ENCODE measurements at places on chromosomes 11 and 22.

DNA sequence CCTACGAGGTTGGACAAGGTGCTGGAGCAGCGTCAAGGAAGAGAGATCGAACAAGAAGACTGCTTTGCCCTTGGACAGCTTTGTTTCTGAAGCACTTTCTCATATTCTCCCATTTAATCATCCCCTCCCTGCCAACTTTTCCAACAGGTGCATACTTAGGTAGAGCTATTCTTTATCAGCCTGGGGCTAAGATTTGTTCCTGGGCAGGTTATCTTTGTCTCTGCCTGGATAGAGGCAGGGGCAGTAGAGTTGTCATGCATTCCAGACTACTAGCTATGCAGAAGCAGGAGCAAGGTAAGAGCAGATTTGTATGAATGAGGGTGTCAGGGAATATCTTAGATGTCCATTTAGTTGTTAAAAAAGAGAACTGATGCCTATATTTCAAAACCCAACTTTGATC is 82.3 kb downstream of the PTPRJ start:
- no peak for DNase-seq

DNA sequence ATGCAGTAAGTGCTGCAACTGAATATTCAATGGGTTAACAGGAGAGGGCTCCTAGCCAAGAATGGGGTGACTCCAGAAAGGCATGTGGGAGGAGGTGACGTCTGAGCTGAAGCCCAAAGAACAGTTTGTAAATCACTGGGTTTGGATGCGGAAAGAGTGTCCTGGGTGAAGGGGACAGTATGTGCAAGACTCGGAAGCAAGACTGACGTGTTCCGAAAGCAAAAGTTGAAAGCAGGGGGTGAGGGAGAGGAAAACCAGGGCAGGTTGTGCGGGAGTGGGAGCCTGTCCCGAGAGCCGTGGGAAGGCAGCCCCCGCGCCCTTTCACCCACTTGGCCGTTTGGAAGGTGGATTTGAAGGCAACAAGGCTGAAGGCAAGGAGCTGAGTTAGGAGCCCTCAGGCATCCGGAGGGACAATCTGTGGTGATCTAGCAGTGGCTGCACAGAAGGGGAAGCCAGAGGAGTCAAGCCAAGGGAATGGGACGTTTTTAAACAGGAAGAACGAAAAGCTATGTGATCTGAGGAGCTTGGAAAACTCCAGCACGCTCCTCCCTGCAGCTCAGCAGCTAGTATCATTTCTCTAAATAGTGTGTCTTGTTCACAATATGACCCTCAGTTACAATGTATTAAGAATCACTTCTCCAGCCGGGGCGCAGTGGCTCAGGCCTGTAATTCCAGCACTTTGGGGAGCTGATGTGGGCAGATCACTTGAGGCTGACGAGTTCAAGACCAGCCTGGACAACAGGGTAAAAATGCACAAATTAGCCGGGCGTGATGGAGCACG is 7.7 kb downstream of the SLC25A18 start:
- DNase-seq: no peak

GRCh38 chr11:73350908-73351636 is 25.1 kb upstream of the RELT start:
- DNase-seq: peak; percentile 51

- peak; percentile 97 for DNase-seq
Observed at GRCh38 chr11:132911186-132911585, 621.1 kb downstream of the OPCML start.

DNA sequence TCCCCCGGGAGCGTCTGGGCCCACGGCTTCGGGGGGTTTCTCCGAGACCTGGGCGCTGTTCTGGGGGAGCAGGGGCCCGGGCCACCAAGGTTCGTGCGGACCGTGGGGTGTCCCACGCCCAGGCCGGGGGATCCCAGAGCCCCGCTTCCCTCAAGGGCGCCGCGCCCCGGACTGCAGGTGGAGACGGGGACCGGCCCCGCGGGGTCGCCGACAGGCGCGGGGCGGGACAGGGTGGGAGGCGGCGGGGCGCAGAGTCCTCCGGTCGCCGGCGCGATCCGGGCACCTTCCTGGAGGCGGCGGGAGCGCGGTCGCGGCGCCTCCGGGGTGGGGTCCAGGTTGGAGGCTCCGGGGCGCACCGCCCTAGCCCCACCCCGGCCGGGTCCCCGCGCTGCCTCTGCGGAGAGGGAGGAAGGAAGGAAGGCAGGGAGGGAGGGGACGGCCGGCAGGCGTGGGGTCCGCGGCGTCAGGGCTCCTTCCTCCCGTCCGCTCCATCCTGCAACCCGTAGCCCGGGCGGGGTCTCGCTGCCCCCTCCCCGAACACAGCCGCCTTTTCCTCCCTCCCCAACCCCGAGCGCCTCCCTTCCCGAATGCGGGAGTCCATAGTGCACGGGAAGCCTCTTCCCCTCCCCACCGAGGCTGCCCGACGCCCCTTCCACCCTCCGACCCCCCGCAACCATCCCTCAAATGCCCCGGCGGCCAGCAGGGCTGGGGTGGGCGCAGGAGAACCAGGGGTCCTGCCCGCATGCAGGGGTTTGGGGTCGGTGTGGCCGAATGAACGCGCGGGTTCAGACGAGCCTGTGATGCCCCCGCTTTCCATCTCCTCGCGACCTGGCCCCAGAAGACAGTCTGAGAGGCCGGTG is 4.3 kb upstream of the ZBED4 start:
- no peak for DNase-seq

- DNase-seq: no peak
Observed at GRCh38 chr11:111550258-111550657, 9.7 kb downstream of the LAYN start.

- DNase-seq: peak; percentile 13
Observed at GRCh38 chr11:66619080-66619554, 2.7 kb downstream of the RBM14 start.

GRCh38 chr22:27572278-27572666 is 229.3 kb downstream of the MN1 start:
- DNase-seq: no peak

GRCh38 chr11:28794405-28794804 is 686.2 kb downstream of the METTL15 start:
- no peak for DNase-seq

DNA sequence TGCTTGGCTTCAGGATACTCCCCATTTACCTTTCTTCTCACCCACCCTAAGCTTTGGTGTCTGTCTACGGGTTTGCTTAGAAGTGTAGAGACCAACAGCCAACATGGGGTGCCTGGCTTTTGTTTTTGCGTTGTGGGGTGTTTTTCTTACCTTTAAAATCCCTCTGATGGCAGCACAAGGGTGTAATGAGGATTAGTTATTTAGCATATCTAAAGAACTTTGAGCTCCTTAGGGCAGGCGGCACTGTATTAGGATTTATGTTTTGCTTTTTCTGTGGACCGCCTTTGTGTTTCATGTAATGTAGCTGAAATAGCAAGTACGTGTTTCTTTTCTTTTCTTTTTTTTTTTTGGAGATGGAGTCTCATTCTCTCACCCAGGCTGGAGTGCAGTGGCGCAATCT is 8.9 kb downstream of the AP2A2 start:
- no peak for DNase-seq

GRCh38 chr22:21726650-21727049 is 8.9 kb downstream of the YPEL1 start:
- no peak for DNase-seq

- DNase-seq: no peak
Observed at GRCh38 chr11:100870138-100870537, 183.1 kb downstream of the ARHGAP42 start.

GRCh38 chr11:110366291-110366690 is 63.5 kb upstream of the FDX1 start:
- DNase-seq: no peak

DNA sequence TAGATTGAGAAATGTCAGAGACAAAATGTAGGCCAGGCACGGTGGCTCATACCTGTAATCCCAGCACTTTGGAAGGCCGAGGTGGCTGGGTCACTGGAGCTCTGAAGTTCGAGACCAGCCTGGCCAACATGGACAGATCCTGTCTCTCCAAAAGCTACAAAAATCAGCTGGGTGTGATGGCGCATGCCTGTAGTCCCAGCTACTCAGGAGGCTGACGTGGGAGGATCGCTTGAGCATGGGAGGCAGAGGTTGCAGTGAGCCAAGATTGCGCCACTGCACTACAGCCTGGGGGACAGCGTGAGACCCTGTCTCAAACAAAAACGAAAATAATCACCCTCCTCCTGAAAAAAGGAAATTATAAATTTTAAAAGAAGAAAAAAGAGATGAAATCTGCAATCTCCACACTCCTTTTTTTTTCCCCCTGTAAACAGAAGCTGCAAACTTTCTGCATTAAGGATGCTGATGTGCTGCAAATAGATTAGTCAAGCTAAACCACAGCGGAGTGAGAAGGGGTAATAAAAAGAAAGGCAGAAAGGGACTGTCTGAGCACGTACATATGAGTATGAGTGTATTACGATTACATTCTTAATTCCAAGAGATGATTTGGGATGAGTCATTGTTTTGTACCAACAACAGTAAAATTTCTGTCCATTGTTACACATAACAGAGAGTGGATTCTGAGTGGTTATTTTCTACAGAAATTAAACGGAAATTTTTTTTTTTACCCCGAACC is 87.3 kb downstream of the SIK3 start:
- peak; percentile 89 for DNase-seq

DNA sequence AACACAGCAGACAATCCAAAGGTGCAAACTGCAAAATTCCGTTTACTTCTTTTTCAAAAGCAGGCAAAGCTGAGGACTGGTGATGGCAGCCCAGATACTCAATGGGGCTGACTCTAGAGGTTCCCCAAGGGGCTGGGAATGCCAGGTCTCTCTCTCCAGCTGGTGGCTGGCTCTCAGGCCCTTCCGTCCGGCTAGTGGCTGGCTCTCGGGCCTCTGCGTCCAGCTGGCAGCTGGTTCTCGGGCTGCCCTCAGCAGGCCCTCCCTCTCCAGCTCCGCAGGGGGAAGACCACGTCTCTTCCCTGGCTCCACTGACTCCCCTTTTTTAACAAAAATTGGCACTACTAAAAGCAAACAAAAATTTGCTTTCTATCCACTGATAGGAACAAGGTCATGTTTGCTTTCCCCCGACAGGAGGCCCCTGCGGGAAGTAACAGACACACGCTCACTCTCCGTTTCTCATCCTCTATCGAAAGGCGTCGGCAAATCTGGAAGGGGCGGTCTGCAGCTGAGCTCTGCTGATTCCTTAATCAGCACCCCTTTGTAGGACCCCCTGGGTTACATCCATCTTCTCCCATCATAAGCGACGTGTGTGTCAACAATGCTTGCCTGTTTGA is 381.4 kb downstream of the BRD1 start:
- no peak for DNase-seq

DNA sequence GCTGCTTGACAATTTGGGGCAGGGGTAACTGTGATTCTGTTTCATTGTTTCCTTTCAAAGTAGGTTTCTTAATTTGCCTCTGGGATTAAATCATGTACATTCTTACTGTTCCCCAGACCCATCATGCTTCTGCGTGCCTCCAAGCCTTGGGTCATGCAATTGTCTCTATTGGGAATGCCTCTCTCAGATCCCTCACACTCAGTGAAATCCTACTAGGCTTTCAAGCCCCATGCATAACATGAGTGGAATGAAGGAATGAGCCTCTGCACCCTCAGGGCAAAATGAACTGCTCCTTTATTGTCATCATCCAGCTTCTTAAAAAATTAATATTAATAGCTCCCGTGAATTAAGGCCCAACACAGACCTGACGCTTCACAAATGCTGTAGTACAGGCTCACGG is 381.7 kb downstream of the TENM4 start:
- DNase-seq: peak; percentile 42

DNA sequence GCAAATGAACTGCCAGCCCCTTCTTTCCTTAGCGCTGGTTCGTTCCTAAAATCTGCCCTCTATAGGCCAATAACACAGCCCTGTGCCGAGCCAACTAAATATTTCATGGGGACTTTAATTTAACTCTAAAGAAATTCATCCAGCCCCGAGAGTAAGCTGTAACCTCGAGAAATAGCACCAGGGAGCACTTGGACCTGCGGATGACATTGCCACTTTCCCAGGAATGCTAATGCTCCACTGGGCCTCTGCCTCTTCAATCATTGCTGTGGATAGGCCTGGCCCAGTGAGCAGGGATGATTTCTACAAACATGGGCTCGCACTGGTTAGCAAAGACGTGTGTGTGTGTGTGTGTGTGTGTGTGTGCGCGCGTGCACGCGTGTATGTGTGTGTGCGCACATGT is 95.3 kb upstream of the TBCEL start:
- DNase-seq: no peak

GRCh38 chr11:112478806-112479205 is 218.1 kb upstream of the PLET1 start:
- no peak for DNase-seq

DNA sequence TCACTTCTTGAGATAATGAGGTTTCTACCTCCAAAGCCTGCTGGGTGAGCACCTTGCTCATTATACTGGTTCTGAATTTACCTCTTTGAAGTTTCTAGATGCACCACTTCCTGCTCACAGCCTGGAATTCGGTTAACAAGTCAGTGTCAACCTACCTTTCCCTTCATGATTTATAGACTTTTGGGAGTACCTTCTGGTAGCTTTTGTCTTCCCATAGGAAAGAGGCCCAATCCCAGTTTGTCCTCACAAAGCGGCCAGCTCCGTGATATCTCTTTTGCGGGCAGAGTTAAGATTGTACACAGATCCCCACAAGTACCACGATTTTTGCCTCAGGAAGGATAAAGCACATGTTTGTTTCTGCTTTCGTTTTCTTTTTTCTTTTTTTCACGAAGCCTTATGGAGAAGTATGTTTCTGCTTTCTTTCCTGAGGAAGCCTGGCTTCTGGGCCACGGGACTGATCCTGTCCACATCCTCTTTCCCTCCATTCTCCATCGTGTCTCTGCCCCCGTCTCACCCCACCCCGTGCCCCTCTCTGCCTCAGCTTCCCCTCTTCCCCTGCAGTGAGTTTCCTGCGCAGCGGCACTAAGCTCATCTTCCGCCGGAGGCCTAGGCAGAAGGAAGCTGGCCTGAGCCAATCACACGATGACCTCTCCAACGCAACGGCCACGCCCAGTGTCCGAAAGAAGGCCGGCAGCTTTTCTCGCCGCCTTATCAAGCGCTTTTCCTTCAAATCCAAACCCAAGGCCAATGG is 5.7 kb upstream of the HINFP start:
- no peak for DNase-seq

DNA sequence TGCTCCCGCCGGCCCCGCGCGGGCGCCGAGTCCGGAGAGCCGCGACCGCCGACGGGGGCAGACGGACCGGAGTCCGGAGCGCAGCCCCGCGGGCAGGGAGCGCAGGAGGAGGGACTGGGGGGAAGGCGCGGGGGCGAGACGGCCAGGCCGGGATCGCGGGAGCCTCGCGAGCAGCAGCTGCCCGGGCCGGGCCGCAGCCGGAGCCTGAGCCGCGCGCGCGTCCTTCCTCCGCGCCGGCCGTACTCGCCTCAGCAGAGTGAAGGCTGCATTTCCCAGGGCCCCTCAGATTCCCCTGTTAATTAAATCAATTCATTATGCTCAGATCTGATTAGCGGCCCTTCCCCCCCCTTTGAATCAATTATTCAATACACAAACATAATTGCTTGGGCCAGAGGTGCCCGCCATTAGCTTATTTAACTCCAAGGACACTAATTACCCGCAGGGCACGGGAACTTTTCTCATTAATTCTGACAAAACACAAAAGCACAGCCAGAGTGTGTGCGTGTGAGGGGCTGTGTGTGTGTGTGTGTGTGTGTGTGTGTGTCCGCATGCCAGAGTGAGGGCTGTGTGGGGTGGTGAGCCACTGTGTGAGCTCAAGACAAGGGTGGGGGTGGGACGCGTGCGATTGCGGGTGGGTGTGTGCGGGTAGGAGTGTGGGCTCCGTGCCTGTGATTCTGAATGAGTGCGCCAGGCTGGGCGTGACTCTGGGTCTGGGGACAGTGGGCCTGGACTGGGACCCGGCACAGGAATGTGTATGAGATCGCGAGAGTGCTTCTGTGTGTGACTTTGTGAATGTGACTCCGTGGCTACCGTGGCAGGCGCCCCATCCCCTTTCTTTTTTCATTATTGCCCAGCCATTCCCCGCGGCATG is 5.1 kb upstream of the LMO1 start:
- peak; percentile 35 for DNase-seq
